ENCODE measurements at places on chromosomes 4 and X. TPM values are rescaled to one million over a fixed set of nuclear protein-coding genes. Genes with fewer than 3 reads are reported as not detected.

DNA sequence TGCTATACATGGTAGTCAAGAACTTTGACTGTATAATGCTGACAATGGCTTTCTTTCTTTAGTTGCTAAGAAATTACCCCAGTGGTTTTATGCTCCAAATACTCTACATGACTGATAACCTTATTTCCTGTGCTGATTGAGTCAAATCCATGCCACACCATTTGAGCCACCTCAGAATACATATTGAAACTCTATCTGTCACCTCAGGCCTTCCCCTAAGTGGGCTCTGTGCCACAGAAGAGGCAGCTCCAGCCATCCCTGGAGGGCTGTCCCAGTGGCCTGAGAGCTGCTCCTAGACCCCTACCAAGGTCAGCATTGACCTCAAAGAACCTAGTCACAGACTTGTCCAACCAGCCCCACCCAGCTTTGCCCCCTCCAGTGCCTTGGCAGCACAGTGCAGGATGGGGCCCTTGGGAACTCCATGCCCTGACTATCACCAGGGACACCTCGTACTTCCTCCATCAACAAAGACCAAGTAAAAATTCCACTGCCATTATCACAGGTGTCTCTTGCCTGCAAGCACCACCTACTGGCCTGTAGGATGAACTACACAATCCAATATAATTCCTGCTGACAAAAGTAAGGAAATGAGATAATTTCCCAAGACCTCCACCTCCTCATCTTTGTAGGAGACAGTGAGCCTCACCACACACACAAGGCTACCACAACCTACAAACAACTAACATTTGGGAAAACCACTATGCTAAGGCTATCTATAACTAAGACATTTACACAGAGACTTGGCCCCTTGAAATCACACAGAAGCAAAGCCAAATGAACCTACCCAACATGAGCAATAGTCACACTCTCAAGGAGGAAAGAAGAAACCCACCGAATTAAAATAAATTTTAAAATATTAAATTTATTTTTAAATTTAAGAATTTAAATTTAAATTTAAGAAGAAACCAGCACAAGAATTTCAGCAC lies 239.9 kb downstream of the NKX6-1 start:
- DNase-seq: peak; percentile 23

DNA sequence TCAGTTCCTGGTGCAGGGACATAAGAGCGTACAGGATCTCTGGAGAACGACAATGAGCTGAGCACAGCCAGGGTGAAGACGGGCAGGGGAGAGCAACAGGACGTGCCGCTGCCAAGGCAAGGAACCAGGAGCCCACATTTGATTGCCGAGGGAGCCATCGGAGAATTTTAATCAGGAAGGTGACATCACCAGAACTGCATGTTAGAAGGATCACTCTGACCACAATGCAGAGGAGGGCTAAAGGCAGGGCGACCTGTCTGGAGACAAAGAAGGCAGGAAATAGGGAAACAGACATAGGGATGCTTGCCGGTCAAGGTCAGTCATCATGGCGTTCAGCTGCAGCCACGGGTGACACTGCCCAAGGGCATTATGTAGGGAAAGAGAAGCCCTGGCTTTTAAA lies 81.4 kb downstream of the RBM47 start:
- DNase-seq: no peak

DNA sequence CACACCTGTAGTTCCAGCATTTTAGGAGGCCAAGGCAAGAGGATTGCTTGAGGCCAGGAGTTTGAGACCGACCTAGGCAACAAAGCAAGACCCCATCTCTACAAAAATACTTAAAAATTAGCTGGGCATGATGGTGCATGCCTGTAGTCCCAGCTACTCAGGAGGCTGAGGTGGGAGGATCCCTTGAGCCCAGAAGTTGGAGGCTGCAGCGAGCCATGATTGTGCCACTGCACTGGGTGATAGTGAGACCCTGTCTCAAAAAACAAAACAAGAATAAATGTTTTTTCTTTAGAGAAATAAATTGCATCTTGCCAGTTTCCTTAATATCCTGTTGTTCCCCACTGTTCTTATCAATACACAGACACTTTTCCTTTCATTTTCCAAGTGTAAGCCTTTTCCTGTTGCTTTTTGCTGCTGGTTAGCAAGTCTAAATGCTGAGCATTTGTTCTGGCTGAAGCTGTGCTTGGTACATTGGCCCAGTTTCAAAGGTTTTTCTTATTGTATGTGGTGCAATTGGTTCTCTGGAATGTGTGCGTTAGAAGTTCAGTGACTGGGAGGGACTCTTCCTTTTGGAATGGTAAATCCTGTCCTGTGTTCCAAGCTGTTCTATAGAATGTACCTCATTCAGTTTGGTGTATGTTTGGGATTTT lies 98.2 kb downstream of the AFF1 start:
- DNase-seq: no peak

IQCM gene
- total RNA-seq: not detected

SPOCK3 gene
- not detected for total RNA-seq

CT45A5 gene
- not detected for total RNA-seq

ADGRL3 gene
- 3.7 TPM for total RNA-seq

C4orf50 gene
- not detected for total RNA-seq

C4orf51 gene
- not detected for total RNA-seq

STARD8 gene
- 11.7 TPM for total RNA-seq

SHOX gene
- total RNA-seq: not detected
